ENCODE measurements at places on chromosomes 12 and 14.
A peak's percentile ranks its signal among the peaks of the same experiment; 100 is the strongest.

GRCh38 chr12:11833174-11833895 lies 183.9 kb downstream of the ETV6 start:
- no peak for DNase-seq

- DNase-seq: peak; percentile 18
These were observed 902 bp downstream of the EML5 start for GRCh38 chr14:88791629-88792472.

DNA sequence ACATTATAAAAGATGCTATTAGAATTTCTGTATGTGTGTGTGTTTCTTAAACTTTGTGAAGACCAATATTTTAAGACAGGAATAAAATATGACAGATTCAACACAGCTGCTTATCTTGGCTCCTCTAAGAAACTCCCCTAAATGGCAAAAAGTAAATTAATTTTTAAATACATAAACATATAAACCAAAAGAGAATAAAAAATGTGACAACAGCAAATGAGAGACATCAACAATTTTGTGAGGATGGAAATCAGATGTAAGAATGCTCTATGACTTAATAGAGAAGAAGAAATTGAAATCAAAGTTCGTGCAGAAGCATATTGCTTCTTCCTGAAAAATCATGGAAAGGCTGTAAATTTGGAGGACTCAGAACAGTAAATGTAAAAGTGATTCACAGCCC lies 1083.8 kb downstream of the FLRT2 start:
- no peak for DNase-seq

- DNase-seq: no peak
These were observed 7.4 kb upstream of the KTN1 start for GRCh38 chr14:55572578-55572977.

- peak; percentile 19 for DNase-seq
These were observed 925 bp downstream of the DICER1 start for GRCh38 chr14:95156161-95157047.

GRCh38 chr12:78183824-78184223 lies 353.1 kb downstream of the NAV3 start:
- no peak for DNase-seq

GRCh38 chr14:88264116-88264515 lies 59.0 kb downstream of the KCNK10 start:
- DNase-seq: no peak

DNA sequence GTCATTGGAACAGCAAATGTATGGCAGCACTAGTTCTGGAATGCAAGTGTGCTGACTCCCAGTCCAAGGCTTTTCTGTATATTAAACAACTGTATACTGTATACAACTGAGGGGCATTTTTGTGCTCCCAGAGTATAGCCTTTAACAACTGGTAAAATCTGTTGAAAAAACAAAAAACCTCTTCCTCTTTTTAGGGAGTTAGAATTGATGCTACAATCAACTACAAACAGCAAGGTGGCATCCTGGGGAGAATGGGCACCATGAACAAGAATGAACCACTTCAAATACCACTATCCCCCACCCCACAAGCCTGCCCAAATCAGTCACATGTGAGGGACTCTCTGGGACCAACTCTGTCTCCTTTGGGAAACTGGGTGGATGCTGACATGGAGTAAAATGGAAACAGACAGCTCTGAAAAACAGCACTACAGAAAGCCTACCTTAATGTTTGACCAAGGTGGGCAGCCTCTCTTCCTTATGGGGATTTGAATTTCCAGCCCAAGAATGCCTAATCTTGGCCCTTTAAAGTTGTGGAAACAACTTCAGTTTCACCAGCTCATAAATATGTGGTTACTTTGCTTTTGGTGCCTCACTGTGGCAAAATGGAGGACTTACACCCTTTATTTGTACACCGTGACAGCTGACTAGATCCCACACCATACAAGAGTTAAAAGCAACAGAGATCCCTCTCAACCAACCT lies 7.5 kb downstream of the VTI1B start:
- DNase-seq: no peak

GRCh38 chr14:106620368-106620767 lies 1094.0 kb downstream of the TMEM121 start:
- DNase-seq: no peak

DNA sequence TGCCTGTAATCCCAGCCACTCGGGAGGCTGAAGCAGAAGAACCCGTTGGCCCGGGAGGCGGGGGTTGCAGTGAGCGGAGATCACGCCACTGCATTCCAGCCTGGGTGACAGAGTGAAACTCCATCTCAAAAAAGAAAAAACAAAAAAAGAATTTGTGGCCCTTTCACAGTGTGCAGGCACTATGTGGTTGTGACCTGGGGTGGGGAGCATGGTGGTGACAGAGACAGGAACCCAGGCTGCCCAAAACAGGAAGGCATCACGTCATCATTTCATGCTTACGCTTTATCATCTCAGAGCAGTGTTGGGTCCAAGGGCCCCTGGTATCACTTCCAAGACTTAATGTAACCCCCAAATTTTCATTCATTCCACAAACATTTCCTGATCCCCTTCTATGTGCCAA lies 175.7 kb upstream of the GSC start:
- DNase-seq: no peak

- DNase-seq: no peak
These were observed 14.0 kb upstream of the LYZ start for GRCh38 chr12:69334158-69334557.

- no peak for DNase-seq
These were observed 116.6 kb upstream of the BCL2L14 start for GRCh38 chr12:11954181-11954580.

DNA sequence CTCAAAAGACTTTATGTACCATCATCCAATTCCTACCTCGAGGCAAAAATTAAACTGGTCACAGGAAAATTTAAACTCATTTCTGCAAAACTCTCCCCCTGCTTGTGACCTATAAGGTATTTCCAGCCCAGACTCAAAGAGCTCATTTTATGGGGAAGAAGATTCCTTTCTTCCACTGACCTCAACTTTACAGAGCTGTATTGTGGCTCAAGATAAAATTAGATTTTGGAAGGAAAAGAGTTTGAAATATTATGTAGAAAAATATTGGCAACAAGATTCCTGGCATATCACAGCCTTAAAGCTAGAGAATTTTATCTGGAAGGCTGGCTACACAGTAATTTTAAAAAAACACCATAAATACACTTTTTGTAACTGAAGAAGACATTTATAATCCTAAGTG lies 91.7 kb downstream of the STXBP6 start:
- DNase-seq: no peak

DNA sequence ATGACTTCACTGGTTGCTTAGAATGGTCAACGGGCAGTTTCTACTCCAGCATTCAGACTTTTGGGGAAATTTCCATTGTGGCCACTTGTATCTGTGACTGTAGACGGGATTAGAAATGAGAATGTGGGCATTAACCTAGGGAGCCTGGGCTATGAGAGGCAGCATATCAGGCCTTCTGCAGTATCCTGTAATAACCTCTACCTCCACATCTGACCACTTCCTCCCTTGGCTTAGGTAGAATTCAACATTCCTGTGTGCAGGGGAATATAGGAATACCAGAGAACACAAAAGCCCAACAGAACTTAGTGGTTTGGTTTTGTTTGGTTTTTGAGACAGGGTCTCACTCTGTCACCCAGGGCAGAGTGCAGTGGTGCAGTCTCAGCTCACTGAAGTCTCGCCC lies 76.4 kb upstream of the HOXC13 start:
- no peak for DNase-seq
